Activated CD8-positive, alpha-beta T cell treated with anti-CD3 and anti-CD28 coated beads, Interleukin-2, amount 10 ng/mL, durations not matched to agents 7 days and 5 days (primary cell): ENCODE measurements at places on chromosomes 11 and 22. TPM values are rescaled to one million over a fixed set of nuclear protein-coding genes. Genes with fewer than 3 reads are reported as not detected.

- H3K4me1 ChIP-seq: no peaks in the 10 kb centered on the region
- H3K36me3 ChIP-seq: peaks cover 8% of the 10 kb centered on the region
- no peak for DNase-seq
- H3K4me3 ChIP-seq: no peak overlapping the region
- peaks cover 2% of the 10 kb centered on the region for H3K27me3 ChIP-seq
These were observed 47.3 kb downstream of the CTTN start for GRCh38 chr11:70445605-70446004.

- H3K4me3 ChIP-seq: no peak overlapping the region
- H3K27me3 ChIP-seq: no peaks in the 10 kb centered on the region
- H3K36me3 ChIP-seq: no peaks in the 10 kb centered on the region
- H3K27ac ChIP-seq: no peak overlapping the region
These were observed 417.6 kb downstream of the METTL15 start for GRCh38 chr11:28525636-28526405.

DNA sequence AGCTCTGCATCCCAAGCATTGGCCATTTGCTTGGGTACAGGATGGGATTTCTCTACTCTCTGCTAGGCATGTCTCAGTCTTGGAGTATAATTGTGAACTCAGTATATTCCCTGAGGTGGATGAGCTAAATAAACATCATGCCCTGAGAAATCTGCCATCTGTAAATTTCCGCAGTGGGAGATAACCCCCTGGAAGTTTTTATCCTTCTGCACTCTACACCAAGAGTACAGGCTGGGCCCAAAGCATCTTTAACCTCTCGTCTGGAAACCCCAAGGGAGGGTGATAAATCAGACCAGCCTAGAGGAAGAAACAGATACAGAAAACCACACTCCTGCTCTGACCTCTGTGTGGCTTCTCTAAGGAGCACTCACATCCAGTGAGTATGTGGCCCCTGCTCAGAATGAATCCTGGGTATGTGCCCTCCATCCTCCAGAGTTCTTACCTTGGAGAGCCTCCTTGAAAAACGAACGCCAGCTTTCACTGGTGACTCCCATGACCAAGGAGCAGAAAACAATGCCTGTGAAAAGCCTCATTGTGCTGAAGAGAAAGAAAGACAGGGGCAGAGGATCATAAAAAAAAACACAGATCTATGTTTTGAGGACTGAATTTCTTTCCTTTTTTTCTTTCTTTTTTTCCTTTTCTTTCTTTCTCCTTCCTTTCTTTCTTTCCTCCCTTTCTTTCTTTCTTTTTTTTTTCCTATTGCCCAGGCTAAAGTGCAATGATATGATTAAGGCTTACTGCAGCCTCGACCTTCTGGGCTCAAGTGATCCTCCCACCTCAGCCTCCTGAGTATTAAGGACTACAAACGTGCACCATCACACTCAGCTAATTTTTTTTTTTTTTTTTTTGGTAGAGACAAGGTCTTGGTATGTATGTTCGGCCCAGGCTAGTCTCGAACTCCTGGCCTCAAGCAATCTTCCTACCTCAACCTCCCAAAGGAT lies 938 bp downstream of the SAA4 start:
- H3K4me3 ChIP-seq: no peak overlapping the region
- H3K27ac ChIP-seq: no peak overlapping the region
- no peaks in the 10 kb centered on the region for H3K4me1 ChIP-seq
- H3K27me3 ChIP-seq: peaks cover 48% of the 10 kb centered on the region
- no peak for DNase-seq

DNA sequence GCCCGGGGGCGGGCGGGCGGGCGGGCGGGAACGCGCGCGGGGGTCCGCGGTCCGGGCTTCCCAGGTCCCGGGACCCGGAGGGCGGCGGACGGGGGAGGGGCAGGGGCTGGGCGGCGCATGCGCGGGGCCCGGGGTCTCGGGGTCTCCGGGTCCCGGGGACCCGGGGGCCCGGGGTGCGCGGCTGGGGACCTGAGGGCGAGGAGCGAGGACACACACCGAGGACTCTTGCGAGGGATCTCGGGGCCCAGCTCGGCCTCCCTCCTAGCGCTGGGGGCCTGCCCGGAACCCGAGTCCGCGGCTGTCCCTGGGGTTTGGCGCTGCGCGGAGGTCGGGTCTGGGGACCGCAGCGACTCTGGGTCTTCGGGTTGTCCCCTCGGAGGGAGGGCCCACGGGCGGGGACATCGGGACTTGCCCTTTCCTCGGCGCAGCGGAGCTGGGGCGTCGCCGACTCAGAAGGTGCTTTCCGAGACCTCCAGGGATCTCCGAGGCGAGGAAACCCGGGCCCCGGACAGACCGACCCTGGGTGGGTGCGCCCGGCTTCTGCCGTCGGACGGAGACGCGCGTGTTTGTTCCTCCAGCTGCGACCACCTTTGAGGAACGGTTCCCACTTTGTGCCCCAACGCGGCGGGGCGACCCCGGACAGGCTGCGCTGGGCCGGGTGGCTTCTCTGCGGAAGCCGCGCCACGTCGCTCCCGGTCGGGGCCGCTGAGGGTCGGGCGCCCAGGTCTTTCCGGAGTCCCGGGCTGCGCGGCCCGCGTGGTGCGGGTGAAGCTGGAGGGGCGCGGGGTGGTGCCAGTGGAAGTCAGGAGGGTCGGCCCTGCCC lies 540 bp downstream of the PPARA start:
- peaks cover 23% of the 10 kb centered on the region for H3K27me3 ChIP-seq
- peak overlapping the region; percentile 70 for H3K27ac ChIP-seq
- peak; percentile 63 for DNase-seq
- peaks cover 22% of the 10 kb centered on the region for H3K4me1 ChIP-seq
- H3K4me3 ChIP-seq: peak overlapping the region; percentile 79

DNA sequence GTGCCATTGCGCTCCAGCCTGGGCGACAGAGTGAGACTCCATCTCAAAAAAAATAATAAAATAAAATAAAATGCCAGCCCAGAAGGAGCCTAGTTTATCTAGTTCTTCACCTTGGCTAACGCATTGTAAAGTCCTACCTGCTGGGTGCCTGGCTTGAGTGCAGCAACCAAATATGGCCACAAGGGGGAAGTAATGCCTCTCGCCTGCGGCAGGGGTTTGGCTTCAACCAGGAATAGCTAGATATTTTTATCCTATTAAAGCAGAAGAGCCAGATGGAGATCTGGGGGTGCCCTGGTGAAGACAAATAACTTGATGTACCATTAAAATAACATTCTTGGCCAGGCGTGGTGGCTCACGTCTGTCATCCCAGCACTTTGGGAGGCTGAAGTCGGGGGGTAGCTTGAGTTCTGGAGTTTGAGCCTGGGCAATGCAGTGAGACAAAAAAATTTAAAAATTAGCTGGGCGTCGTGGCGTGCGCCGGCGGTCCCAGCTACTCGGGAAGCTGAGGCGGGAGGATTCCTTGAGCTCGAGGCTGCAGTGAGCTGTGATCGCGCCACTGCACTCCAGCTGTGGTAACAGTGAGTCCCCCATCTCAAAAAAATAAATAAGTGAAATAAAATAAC lies 20.6 kb upstream of the PLEKHB1 start:
- H3K4me1 ChIP-seq: peaks cover 2% of the 10 kb centered on the region
- H3K27me3 ChIP-seq: peaks cover 25% of the 10 kb centered on the region
- peak; percentile 76 for DNase-seq
- no peak overlapping the region for H3K27ac ChIP-seq
- no peaks in the 10 kb centered on the region for H3K36me3 ChIP-seq
- no peak overlapping the region for H3K4me3 ChIP-seq

GRCh38 chr11:6888830-6889229 lies 3.5 kb downstream of the OR2D2 start:
- peaks cover 7% of the 10 kb centered on the region for H3K27me3 ChIP-seq
- H3K4me1 ChIP-seq: no peaks in the 10 kb centered on the region
- no peaks in the 10 kb centered on the region for H3K36me3 ChIP-seq

DNA sequence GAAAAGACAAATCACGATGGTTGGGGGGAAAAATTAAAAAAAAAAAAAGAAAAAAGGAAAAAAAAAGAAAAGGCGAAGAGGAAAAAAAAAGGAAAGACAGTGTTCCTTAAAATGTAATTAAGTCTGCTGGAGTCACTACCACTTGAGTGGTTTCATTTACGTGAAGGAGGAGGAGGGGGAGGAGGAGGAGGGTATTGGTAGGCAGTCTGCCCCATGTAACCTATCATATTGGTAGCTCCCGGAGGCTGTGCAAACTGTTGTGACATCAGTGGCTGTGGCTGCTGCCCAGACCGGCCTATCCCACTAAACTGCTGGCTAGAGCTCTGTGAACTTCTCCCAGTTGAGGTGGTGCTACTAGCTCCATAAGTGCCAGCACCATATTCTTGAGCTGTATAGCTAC lies 17.9 kb downstream of the KDELR3 start:
- H3K4me1 ChIP-seq: peaks cover 33% of the 10 kb centered on the region
- H3K27ac ChIP-seq: no peak overlapping the region
- no peaks in the 10 kb centered on the region for H3K27me3 ChIP-seq

DNA sequence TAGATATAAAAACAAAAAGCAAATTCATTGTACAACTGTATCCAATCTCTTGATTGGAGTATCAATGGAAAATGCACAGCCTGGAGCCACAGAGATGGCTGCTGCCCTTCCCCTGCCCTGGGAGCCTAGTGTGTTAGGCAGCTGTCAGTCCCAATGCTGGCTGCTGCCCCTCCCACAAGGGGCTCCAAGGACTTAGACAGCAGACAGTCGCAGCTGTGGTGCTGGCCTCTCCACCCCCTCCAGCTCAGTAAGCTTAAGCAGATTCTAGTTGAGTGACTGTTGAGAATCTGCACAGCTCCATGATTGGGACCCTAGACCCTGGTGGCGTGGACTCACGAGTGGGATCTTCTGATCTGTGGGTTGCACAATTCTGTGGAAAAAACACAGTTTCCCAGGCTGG lies 1511.2 kb downstream of the FAM181B start:
- H3K4me1 ChIP-seq: no peaks in the 10 kb centered on the region
- no peak for DNase-seq
- H3K36me3 ChIP-seq: no peaks in the 10 kb centered on the region

Gene TMEM191C
- 2.4 TPM for total RNA-seq

Gene APOL5
- total RNA-seq: not detected

DNA sequence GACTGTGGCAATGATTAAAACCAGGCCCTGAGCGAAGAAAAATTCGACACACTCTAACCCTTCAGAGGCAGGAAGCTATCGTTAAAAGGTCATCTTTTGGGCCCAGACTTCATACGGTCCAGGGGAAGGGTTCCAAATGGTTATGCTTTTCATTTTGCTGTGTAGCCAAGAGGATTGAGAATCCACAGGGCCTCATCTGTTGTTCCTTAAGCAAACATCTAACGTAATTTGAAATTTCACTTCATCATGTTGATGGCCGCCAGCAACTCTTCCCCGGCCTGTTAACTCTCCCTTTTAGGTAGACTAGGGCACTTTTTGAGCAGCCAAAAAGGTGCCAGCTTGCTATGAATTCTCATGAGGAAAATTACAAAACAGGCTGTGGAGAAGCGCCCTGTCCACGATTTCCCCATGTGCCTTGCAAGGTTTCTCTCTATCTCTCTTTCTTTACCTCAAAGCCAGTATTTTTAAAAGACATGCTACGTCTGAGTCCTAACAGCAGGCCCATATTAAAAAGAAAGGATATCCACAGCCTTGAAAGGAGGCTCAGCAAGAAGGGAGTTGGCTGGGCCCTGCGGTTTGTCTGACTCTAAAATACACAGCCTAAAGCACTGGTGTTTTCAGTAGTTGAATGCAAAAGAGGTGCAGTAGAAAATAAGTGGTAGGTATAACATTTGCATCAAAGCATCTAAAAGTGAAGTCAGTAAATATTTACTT lies 356.3 kb upstream of the NARS2 start:
- no peaks in the 10 kb centered on the region for H3K36me3 ChIP-seq
- no peak for DNase-seq
- peaks cover 3% of the 10 kb centered on the region for H3K27me3 ChIP-seq
- no peak overlapping the region for H3K4me3 ChIP-seq
- H3K4me1 ChIP-seq: no peaks in the 10 kb centered on the region

- no peaks in the 10 kb centered on the region for H3K4me1 ChIP-seq
- no peak overlapping the region for H3K27ac ChIP-seq
- peaks cover 9% of the 10 kb centered on the region for H3K27me3 ChIP-seq
- H3K36me3 ChIP-seq: no peaks in the 10 kb centered on the region
These were observed 12.7 kb downstream of the RBFOX2 start for GRCh38 chr22:36015811-36016529.

- H3K4me1 ChIP-seq: peaks cover 85% of the 10 kb centered on the region
These were observed at the start of gene SORL1-AS1 for GRCh38 chr11:121452609-121453150. TSS of gene SORL1-AS1 (minus strand) at chr11:121452967.

DNA sequence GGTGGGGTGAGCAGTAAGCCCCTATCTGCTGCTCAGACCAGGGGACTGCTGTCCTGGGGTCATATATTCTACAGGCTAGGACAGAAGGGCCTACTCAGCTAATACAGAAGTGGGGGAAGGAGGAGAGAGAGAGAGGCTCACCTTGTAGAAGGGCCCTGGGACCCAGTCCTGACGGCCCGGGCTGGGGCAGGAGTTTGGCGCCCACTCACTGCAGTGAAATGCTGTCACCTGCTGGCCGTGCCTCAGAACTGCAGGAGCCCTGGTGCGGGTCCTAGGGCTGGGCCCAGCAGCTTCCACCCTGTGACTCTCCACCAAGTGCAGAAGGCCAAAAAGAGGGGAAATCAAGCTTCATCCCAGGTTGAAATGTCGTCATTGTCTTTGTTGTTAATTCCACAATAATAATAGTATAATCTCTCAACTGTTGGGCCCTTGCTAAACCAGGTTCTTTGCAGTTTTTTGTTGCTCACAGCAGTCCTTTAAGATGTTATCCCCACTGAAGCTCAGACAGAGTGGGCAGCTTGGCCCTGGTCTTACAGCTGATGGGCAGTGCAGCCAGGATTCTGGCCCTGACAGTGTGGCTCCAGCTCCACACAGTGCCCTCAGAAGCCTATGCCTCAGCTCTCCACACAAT lies 29.6 kb downstream of the TRIM29 start:
- no peak overlapping the region for H3K4me3 ChIP-seq
- H3K27me3 ChIP-seq: peaks cover 2% of the 10 kb centered on the region
- DNase-seq: peak; percentile 69
- no peaks in the 10 kb centered on the region for H3K4me1 ChIP-seq
- no peaks in the 10 kb centered on the region for H3K36me3 ChIP-seq

DNA sequence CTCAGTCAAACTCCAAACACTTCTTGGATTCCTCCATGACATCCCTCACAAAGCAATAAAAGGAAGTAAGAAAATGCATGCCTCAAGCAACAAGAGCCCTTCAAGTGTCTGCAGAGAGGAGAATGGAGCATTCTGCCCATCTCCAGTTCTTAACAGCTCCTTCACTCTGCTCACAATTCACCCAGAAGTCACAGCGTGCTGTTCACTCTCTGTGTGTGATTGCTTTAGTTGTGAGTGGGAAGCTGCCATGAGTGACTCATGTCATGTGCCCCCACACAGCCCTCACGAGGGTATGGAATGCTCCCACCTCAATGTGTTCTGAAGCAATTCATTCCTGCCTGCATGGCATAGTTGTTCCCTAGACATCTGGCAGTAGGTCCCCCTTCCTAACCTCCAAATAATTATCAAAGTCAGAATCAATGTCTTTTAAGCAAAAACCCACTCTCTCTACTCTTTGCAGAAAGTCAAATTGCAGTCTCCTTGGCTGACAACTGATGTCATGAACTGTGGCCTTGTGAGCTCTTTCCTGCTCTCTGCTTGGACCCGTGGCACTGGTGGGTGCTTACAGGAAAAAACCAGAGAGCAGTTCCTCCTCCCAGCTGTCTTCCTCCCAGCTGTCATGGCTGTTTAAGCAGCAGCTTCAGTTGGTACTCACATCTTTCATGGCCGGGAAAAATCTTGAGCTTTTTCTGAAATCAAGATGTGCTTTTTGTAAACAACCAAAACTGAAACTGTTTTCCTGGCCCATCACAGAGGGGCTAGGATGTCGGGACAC lies 112.1 kb upstream of the SPON1 start:
- peaks cover 5% of the 10 kb centered on the region for H3K27me3 ChIP-seq
- DNase-seq: no peak
- no peak overlapping the region for H3K27ac ChIP-seq
- no peaks in the 10 kb centered on the region for H3K36me3 ChIP-seq
- no peak overlapping the region for H3K4me3 ChIP-seq
